ENCODE measurements at places on chromosomes 13 and 19.

DNA sequence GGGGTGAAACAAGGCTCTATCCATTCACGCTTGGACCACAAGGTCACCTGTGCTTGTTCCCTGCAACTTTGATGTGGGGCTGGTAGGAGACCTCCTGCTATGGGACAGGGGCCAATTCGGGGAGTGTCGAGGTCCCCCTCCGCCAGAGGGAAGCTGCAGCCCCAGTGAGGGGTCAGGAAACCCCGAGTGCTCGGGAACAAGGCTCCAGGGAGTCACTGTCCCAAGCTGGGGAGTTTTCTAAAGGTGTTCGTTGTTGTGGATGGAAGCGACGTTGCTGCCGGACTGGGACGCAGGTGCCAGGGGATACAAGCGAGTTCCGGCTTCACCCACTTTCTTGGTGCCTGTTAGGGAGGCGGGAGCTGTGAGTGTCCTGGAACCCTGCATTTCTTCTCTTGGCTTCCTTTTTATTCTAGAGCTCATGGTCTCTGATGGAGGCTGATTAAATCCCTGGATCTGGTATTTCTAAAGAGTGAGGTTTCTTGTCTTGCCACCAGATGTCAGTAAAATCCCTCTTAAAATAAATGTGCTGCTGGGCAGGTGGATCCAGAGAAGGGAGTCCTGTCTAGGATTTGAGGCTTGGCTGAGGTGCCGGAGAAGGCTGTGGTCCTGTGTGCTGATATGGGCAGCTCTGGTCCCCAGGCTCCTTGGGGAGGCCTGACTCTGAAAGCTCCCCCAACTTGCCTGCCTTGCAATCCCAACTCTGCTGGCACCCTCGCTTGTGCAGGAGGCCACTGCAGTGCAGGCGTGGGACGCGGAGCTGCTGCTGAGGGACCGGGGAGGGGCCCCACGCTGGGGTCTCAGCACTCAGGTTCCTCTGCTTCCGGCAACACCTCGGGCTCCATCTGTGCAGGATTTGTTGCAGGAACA lies 153.9 kb downstream of the TEX29 start:
- DNase-seq, result no peak

DNA sequence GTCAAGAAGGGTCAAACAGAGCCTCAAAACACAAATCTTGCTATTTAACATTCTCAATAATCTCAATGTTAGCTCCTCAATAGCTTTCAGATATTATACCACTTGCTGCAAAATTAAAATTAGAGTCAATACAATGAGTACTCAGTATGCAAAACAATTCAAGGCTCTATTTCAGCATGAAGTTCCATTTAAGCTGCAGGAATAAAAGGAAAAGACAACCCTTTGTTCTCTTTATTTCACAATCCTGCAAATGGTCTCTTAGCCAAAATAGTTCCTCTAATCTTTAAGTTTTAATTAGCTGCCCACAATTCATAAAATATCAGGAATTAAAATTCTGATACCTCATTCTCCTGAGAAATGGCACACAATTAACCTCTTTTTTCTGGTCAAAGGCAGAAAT lies 40.5 kb upstream of the DCT start:
- DNase-seq, result no peak

GRCh38 chr19:40893112-40893511 lies 11.1 kb upstream of the CYP2A7 start:
- DNase-seq, result no peak

DNA sequence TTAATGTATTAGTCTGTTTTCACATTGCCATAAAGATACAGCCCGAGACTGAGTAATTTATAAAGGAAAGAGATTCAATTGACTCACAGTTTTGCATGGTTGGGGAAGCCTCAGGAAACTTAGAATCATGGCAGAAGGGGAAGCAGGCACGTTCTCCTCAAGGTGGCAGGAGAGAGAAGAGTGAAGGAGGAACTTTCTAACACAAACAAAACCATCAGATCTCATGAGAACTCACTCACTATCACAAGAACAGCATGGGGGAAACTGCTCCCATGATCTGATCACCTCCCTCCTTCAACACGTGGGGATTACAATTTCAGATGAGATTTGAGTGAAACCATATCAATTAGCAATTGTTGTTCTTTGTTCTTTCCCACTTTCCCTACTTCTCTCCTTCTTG lies 689.0 kb upstream of the SLITRK1 start:
- DNase-seq, result no peak

DNA sequence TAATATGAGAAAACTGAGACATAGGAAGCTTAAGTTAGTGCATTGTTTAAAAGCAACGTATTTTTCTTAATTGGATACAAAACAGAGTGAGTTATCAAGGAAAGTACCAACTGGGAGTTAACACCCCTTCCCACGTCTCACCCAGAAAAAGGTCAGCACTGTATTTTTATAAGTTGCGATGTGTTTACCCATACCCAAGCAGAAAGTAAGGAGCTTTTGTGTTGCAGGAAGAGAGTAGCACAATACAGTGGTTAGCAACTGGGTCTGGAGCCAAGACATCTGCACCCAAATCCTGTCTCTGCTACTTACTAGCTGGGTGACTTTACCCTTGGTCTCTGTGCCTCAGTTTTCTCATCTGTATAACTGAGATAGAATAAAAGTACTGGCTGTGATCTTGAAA lies 34.3 kb downstream of the FAM216B start:
- no peak for DNase-seq

GRCh38 chr19:52336117-52336790 lies at the start of gene ZNF610:
Gene ZNF610 (plus strand): TSS chr19:52336243. CDS start chr19:52349173, 12,930 bp downstream.
- peak; percentile 90 for DNase-seq

DNA sequence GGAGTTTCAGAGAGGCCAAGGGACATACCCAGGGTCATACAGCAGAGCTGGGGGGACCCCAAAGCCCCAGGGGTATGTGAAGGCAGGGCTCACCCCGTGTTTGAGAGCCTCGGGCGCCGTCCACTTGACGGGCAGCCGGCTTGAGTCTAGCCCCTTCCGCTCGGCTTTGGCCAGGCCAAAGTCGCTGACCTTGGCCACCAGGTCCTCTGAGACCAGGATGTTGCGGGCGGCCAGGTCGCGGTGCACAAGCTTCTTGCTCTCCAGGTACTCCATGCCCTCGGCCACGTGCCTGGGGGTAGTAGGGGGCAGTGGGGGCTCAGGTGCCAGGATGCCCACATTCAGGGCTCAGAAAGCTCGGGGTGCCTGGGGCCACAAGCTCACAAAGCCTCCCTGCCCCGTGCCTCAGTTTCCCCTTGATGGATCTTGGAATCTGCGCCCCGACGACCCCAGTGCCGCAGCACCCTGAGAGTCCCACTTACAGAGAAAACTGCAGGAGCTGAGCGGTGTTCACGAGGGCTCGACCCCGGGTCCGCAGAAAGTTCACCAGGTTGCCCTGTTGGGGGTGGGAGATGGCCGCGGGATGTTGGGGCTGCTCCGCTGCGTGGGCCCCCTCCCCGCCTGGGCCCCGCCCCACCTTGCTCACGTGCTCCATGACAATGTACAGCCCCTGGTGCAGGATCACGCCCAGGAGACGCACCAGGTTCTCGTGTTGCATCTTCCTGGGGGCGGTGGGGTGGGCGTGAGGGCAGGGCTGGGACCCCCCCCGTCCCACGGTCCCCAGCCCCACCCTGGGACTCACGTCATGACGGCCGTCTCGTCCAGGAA lies 7.1 kb downstream of the MATK start:
- DNase-seq, result no peak

DNA sequence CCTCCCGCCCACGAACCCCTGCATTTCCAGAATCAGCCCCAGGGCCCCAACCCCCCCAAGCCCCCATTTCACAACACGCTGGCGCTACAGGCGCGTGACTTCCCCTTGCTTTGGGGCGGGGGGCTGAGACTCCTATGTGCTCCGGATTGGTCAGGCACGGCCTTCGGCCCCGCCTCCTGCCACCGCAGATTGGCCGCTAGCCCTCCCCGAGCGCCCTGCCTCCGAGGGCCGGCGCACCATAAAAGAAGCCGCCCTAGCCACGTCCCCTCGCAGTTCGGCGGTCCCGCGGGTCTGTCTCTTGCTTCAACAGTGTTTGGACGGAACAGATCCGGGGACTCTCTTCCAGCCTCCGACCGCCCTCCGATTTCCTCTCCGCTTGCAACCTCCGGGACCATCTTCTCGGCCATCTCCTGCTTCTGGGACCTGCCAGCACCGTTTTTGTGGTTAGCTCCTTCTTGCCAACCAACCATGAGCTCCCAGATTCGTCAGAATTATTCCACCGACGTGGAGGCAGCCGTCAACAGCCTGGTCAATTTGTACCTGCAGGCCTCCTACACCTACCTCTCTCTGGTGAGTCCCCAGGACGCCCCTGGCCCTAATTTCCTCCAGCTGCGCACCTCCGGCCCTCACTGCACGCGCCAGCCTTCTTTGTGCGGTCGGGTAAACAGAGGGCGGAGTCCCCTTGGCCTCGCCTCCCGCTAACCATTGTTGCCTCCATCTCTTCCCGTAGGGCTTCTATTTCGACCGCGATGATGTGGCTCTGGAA lies at the start of gene FTL:
TSS of gene FTL (plus strand) at position 270 of the 766 bp plus-strand sequence. CDS start at position 469, 199 bp downstream.
- peak; percentile 98 for DNase-seq

GRCh38 chr19:16042533-16043085 lies 33.7 kb upstream of the TPM4 start:
- DNase-seq, result no peak

GRCh38 chr13:38223089-38223488 lies 126.6 kb upstream of the UFM1 start:
- DNase-seq, result no peak

DNA sequence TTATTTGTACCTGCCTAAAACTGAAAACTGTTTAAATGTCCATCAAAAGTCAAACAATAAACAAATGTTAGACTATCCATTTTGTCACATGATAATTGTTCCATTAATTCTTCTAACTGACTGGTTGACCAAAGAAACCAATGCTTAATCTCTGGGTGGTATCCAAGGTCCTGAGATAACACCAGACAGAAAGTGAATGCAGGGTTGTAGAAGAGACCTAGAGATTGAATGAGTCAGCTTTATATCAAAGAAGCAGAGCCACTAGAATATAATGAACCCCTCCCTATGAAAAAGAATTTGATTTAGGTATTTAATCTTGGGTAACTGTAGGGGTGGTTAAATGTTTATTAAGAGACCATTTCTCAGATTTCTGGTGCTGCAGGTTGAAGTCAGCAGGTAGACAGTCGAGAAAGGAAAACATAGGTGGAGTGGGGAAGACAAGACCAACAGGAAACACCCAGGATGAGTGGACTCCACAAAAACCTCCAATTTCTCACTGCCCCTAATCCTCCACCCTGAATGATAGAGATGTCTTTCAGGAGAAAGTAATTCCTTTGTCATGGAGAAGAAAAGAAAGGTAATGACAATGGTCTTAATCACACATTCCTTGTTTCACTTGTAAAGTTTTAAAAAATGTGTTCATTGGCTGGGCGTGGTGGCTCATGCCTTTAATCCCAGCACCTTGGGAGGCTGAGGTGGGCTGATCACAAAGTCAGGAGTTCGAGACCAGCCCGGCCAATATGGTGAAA lies 536.4 kb downstream of the IRS2 start:
- DNase-seq, result no peak

DNA sequence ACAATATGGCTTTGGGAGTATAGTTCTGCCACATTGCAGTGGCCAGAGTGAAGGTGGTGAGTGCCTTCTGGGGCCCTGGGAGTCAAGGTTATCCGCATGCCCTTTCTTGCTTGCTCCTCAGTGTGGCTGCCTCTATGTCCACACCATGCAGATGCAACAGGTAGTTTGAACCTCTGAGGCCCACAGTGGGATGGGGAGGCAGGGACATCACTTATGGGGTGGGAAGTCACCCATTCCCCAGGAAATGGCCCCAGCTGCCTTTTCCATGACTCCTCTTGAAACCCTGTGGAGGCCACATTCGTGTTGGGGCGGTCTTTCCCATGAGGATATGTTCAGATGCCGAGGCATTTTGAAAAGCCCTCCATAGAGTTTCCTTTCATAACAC lies 20.0 kb upstream of the ALOX5AP start:
- DNase-seq, result no peak

- DNase-seq, result peak; percentile 60
Observed at GRCh38 chr19:16325161-16325527, 518 bp downstream of the KLF2 start.

- no peak for DNase-seq
Observed at GRCh38 chr19:49398001-49398615, 10.1 kb downstream of the KASH5 start.

GRCh38 chr19:28130066-28130511 lies 1082.9 kb downstream of the UQCRFS1 start:
- no peak for DNase-seq

- DNase-seq, result no peak
Observed at GRCh38 chr19:57269515-57270250, 10.6 kb upstream of the ZNF460 start.

DNA sequence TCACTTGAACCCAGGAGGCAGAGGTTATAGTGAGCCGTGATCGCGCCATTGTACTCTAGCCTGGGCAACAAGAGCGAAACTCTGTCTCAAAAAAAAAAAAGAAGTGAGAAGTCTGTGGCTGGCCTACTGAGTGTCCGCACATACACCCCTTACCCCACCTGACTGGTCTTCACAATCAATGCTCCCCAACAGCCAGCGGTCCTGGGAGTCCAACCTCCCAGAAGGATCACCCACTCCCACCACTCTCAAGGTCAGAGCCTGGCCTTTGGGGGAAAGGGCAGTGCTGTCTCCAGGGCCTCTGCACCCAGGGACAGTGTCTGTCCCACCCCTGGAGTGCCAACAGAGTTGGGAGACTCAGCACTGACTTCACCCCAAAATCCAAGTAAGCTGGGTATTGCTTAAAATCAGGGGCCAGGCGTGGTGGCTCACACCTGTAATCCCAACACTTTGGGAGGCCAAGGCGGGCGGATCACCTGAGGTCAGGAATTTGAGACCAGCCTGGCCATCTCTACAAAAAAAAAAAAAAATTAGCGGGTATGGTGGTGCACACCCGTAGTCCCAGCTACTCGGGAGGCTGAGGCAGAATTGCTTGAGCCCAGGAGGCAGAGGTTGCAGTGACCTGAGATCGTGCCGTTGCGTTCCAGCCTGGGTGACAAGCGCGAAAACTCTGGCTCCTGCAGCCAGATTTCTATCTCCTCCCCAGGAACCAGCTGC lies 2.3 kb upstream of the CD320 start:
- DNase-seq, result peak; percentile 5

- DNase-seq, result no peak
Observed at GRCh38 chr13:105231579-105231978, 1303.9 kb downstream of the EFNB2 start.

GRCh38 chr13:31090096-31090495 lies 71.6 kb downstream of the HSPH1 start:
- DNase-seq, result no peak

GRCh38 chr13:91142572-91142971 lies 204.9 kb upstream of the MIR17HG start:
- DNase-seq, result no peak

GRCh38 chr19:2449019-2449418 lies 7.7 kb downstream of the LMNB2 start:
- DNase-seq, result no peak

DNA sequence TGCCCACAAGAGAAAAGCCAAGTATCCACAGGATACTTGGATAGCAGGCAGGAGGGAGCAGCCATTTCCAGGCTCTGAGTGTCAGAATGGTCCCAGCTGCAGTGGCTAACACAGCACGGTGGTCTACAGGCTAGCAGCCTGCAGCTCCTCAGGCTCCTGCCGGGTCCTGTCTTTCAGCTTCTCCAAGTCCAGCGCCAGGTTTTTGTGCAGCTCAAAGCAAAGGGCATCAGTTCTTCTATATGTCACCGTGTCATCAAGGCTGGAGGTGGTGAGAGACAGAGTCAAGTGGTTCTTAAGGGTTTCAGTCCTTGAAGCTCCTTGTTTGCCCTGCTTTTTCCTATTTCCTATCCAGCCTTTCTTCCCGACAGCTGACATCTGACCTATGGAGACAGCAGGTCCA lies 188.6 kb downstream of the NUFIP1 start:
- no peak for DNase-seq
